ENCODE measurements at places on chromosomes 1 and 21.

- DNase-seq: no peak
Measured at GRCh38 chr21:35457097-35457804, 408.1 kb upstream of the RUNX1 start.

- DNase-seq: no peak
Measured at GRCh38 chr1:17597651-17598050, 58.2 kb downstream of the ARHGEF10L start.

DNA sequence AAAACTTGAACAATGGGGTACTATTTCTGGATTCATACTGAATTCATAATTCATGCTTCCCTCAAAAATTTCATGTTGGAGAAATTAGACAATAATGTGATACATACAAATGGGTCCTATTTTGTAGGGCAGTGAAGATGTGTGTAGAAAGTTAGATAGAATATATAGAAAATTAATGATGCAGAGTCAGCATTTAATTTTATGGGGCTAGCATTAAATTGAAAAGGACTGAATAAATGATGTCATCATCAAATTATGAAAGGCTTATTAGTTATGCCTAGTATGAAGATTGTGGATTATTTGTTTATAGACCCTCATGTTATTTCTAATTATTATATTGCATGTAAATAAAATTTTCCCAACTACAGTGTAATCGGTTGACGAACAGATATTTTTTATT lies 119.1 kb downstream of the ADGRL4 start:
- DNase-seq: no peak

DNA sequence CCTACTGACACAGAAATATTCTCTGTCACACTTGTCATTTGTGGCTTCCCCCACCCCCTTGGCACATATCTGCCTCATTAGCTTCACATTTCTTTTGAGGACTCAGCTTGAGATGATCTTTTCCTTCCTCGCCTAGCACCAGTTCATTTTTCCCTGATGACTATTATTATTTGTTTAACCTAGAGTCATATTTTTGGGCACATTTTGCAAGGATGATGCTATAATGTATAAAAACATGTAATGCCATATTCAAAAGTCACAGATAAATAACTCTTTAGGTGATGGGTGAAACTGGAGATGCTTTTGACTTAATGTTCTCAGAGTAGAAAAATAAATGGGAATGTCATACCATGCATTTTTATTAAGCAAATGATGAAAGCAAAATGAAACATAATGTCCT lies 202.7 kb downstream of the BACH1 start:
- no peak for DNase-seq

- no peak for DNase-seq
Measured at GRCh38 chr1:97038410-97038809, 316.8 kb downstream of the PTBP2 start.

- no peak for DNase-seq
Measured at GRCh38 chr1:224726441-224727182, 110.5 kb downstream of the CNIH3 start.

GRCh38 chr1:240801442-240801841 lies 189.5 kb upstream of the GREM2 start:
- no peak for DNase-seq

GRCh38 chr1:57017717-57018116 lies 51.9 kb upstream of the C8B start:
- no peak for DNase-seq

DNA sequence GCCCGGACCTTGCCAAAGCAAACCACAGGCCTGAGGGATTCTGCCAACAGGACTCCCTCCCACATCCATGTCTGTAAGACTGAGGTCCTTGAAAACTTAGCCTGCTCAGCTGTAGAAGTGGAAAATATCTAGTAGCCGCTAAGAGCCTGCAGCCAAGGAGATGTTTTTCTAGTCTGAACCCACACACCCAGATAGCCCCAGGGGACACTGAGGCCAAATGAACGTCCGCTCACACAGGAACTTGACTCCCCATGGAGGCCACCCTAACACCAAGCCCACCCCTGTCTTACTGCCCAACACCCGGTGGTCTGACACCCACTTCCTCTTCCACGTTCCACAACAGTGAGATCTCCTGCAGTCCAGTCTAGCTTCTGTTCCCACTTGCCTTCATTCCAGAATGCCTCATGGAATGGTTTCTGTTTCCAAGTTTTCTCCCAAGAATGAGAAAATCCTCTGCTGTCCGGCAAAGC lies 174.8 kb downstream of the PLPP3 start:
- no peak for DNase-seq

DNA sequence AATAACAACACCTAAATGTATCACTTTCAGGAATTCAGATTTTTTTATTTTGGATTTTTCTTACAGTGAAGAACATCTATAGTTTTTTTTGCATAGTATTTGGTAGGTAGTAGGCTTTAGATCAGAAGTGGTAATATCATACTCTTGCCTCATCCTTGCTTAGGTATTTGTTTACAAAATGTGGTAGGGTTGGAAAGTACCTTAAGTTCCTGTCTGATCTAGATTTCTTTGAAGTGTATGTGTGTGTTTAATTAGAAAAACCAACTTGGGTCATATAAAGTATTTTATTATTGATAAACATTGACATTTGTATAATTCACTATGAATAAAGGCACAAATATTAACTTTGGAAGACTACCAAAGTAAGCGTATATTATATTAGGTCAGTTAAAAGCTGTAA lies 85.3 kb upstream of the GPR88 start:
- no peak for DNase-seq

DNA sequence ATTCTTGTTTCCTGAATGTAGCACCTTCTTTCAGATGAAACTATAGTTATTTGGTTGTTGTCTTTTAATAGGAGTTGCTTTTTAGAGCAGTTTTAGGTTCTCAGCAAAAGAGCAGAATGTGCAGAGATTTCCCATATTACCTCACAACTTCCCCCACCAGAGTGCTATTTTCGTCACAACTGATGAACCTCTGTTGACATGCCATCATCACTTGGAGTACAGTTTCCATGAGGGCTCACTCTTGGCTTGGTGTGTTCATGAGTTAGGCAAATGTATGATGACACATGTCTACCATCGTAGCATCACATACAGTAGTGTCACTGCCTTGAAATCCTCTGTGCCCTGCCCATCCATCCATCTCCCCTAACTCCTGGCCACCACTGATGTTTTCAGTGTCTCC lies 3.7 kb downstream of the IBA57 start:
- DNase-seq: no peak

- no peak for DNase-seq
Measured at GRCh38 chr21:38898422-38899096, 92.8 kb downstream of the ETS2 start.

DNA sequence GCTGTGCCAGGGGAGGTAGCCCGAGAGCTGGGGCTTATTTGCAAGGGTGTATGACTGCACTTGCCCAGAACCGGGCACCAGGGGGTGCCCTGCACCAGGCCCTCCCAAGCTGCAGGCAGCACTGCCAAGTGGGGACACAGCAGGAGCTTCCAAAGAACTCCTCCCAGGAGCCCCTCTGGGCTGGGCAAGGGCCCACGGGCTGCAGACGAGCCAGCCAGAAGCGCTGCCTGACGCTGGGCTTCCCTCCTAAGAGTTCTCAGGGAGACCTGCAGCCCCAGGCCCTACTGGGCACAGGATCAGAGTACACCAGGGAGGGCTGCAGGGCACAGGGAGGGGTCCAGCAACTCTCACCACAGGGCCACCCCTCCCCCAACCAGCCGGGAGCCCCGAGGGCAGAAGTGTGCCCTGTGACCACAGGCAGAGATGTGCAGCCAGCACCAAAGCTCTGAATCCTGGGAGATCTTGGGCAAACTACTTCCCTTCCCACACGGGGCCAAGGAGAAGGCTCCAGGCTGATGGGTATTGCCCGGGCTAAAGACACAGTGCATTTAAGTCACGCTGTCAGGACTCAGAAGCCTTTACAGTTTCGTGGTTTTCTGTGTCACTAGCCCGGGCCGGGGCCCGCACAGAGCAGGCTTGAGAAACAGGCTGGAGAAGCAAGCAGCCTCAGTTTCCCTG lies 63.4 kb downstream of the KCNAB2 start:
- DNase-seq: peak; percentile 67

DNA sequence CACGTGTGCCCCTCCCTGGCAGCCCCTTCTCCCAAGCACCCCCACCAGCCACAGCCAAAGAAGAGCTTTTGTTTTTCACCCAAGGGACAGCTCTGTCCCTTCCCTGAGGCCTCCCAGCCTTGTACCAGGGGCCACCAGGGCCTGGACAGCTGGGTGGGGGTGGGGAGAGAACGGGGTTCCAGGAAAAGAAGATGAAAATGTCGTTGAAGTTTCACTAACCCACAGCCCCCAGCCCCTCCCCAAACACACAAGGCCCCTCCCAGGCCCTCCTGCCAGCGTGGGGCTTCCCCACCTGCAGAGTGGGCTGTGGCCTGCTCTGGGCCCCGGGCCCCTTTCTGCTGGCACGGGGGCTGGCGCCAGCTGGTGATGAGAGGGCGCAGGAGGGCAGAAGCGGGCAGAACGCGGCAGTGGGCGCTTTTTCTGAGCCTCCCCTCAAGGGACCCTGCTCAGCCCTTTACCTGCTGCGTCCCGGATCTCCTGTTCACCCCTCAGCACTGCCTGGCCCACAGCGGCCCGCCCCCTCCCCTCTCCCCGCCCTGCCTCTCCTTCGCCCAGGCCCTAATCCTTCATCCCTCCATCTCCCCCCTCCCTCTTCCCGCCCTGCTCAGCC lies 5.5 kb upstream of the ANKRD65 start:
- DNase-seq: peak; percentile 33

DNA sequence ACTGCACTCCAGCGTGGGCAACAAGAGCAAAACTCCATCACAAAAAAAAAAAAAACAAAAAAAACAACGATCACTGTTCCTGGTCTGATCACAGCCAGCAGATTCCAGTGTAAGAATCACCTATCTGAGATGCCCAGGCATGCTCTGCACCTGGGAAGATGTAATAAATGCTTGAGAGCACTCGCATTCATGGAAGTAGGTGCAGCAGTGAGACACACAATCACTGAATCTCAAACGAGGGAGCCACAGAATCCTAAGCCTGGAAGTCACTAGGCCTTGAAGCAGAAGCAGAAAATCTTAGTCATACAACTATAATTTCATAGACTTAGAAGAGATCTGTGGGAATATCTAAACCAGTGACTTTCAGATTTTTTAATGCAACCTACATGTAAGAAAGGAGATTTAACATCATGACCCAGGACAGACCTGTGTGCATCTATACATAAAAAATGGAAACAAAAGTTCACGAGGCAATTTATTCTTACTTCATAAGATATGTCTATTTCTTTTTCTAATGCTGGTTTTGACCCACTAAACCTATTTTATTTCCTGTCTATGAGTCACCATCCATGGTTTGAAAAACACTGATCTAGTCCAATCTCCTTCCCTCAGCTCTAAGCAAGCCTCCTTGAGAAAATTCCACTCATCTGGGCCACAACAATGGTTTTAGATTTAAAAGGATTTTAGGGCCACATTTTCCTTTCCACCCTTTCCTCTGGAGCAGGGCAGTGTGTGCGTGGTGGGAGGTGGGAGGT lies 30.4 kb downstream of the RIMS3 start:
- DNase-seq: no peak

DNA sequence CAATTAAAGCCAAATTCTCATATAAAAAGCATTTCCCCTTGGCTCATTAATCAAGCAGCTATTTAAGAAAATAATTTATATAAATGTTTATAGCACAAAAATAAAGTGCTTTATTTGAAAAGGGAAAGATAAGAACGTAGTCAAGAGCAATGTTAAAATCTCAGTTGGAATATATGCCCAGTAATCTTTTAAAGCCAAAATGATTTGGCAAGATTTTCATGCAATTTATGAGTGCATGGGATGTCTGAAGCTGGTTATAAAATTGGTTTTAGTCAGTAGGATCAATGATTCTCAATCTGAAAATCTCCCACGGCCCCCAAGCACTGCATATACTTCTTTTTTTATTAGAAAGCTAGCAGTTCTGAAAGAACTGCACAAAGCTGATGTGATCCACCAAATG lies 188.8 kb downstream of the RERE start:
- no peak for DNase-seq

DNA sequence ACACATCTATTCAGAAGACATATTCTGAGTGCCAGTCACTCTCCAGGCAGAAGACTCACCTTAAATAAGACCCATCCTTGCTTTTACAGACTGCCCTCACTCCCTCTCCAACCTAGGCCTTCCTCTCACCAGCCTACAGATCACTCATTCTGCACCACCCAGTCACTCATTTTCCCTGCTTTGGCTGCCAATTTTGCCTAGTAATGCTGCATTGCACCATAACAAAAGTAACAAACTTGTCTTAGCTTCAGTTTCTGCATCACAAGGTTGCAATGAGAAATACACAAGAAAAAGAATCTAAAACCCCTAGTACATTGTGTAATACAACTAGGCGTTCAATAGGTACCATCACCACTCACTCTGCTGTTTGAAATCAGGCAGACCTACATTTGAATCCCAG lies 292.4 kb downstream of the PLPP3 start:
- DNase-seq: no peak

DNA sequence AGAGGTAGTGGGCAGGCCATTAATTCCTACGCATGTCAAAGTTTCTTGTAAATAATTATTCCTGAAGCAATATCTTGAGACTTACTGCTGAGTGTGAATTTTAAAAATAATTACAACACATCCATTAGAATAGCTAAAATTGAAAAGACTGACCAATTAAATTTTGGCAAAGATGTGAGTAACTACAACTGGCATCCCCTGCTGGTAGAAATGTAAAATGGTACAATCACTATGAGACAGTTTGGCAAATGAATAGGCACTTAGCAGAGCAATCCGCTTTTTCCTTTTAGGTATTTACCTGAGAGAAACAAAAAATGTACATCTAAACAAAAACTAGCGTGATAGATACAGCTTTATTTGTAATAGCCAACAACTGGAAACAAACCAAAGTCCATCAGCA lies 798.9 kb downstream of the BRINP3 start:
- no peak for DNase-seq

GRCh38 chr1:6574818-6575217 lies 5.0 kb upstream of the ZBTB48 start:
- no peak for DNase-seq

- no peak for DNase-seq
Measured at GRCh38 chr1:94979656-94980581, 53.0 kb upstream of the CNN3 start.

DNA sequence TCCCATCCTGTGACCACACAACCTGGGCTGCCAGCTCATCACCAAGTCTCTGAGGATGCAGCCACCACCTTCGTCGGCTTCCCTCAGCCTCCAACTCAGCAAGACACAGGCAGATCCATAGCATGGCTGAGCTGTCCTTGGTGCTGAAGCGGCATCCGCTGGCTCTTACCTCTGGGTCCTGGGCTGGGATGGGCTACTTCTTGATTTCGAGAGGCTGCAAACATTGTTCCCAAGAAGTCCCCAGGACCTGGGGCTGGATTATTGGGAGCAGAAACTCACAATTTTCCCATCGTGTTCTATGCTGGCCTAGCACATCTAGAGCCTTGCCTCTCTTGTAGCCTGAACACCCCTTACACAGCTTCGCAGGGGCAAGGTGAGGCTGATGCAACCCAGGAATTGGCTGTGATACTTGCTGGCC lies 24.9 kb upstream of the C1QA start:
- DNase-seq: no peak

DNA sequence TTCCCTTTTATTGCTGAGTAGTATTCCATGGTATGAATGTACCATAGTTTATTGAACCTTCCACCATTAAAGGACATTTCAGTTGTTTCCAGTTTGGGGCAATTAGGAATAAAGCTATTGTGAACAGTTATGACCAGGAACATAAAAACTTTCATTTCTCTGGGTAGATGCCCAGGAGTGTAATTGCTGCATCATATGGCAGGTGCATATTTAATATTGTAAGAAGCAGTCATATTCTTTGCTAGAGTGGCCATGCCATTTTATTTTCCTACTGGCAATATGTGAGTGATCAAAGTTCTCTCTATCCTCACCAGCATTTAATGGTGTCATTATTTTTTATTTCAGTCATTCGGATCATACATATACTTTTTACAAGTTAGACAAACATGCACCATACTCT lies 23.9 kb upstream of the H3-3A start:
- no peak for DNase-seq
